T-helper 9 cell (primary cell): ENCODE measurements at places on chromosomes 1 and 21.

GRCh38 chr1:47436304-47436978 lies 1.4 kb upstream of the FOXD2 start:
- peak; percentile 73 for DNase-seq

- DNase-seq = no peak
Measured at GRCh38 chr1:115832651-115833050, 8.3 kb downstream of the NHLH2 start.

DNA sequence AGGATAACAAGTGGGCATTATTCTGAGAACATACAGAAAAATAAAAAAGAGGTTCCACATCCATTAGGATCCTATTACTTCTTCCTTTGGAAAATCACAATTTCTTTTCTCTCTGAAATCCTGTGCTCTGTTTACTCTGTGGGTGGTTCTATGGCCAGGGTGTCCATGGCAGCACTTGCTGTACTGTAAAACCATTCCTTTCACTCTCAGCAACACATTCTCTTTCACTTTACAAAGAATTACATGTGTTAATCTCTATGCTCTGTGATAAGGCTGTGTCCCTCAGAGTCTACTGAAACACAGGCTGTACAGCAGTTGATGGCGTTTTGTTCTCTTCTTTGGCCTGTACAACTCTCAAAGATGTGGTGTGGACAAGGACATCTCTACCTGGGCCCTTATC lies 524.1 kb downstream of the PTBP2 start:
- DNase-seq = no peak

- DNase-seq = no peak
Measured at GRCh38 chr1:206503591-206504362, 3.6 kb upstream of the RASSF5 start.

DNA sequence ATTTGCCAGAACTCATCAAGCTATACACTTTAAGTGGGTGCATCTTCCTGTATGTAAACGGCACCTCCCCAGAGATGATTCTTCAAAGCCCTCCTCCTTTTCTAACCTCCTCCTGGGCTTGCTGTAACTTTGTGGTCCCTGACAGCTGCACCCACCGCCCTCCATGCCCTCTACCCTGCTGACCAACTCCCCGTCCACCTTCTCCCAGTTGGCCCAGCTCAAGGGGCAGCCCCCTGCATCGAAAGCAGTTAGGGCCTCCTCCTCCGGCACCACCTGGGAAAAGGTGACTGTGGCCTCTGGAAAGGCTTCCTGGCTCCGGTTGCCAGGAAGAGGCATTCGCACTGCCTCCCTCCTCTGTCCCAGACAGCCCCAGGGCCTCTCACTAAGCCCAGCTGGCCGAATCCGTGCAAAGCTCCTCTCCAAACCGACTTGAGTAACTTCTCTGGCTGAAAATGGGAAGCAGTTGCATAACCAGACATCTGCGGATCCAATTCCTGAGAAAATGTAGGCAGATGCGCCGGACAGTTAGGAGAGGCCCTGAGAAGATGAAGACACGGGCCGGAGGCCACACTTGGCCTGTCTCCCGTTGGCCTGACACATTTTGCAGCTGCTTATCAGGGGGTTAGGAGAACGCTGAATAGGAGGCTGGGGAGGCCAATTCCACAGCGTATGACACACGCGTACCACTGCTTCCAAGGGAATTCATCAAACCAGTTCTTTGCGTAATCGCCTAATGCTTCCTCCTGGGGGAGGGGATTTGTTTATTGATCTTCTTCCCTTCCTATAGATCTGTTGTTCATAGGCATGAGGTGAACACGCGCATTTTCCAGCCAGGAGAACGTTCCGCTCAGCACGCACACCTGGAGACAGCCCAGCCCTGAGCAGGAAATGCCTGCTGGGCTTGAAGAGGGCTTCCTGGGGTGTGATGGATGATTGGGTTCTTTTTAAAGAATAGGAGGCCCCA lies 48.7 kb upstream of the COL6A2 start:
- DNase-seq = no peak

GRCh38 chr1:101216623-101217022 lies 20.2 kb upstream of the S1PR1 start:
- no peak for DNase-seq
